Endothelial cell (in vitro differentiated cells): ENCODE measurements at places on chromosomes 2 and 18.
A peak's percentile ranks its signal among the peaks of the same experiment; 100 is the strongest.

DNA sequence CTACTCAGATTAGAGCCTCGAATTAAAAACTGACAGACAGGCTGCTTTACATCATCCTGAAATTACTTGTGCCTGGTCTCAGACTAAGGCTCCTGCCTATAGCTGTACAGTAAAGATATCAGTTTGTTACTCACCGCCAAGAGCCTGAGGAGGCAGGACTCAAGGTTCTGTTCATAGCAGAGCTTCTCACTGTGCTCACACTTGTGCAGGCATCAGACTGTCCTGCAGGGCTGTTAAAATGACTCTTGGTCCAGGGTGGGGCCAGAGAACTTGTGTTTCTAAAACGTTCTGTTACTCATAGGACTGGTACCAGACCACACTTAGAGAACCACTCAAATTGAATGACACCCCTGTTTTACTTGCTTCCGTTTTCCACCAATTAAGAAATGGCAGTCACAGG lies 310.0 kb downstream of the DPP10 start:
- no peak for DNase-seq
- peaks cover 3% of the 10 kb centered on the region for H3K27me3 ChIP-seq
- no peak overlapping the region for H3K27ac ChIP-seq
- H3K4me1 ChIP-seq: no peaks in the 10 kb centered on the region
- H3K36me3 ChIP-seq: no peaks in the 10 kb centered on the region

DNA sequence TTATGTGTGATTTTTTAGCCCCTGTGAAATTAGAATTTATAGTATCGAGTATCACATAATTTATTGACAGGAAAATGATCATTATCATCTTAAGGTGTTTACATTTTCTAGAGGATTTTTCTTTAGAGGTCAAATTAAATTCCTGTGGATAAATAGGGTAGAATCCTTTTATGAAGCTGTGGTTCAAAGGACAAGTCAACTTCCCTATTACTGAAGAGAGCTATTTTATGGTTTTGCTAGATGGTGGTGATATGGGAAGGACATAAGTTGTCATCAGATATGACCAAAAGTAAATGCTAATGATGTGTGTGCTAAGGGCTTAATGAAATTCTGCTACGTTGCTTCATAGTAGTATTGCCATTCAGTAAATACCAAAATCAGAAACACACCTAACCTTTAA lies 80.1 kb downstream of the EML4 start:
- H3K27me3 ChIP-seq: no peaks in the 10 kb centered on the region
- H3K4me3 ChIP-seq: no peak overlapping the region
- no peak overlapping the region for H3K27ac ChIP-seq

DNA sequence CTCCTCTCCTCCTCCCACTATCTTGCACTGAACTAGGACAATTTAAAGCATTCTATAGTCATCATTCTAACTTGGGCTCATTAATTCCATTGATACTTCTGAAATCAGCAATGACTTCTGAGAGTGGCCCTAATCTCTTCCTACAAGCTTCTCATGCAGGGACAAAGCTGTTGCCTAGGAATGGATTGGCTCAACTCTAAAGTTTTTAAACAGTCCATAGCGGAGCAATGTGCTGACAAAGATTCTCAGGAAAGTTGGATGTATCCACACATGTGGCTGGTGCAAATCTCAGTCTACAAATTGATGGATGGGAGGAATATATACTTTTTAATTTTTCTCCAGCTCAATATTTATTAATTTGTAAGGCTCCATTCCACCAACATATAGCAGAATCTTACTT lies 388.9 kb downstream of the SETBP1 start:
- H3K36me3 ChIP-seq: peaks cover 20% of the 10 kb centered on the region
- peaks cover 3% of the 10 kb centered on the region for H3K27me3 ChIP-seq
- no peak for DNase-seq
- H3K27ac ChIP-seq: no peak overlapping the region
- peaks cover 5% of the 10 kb centered on the region for H3K4me1 ChIP-seq

- H3K4me1 ChIP-seq: peaks cover 43% of the 10 kb centered on the region
- peaks cover 2% of the 10 kb centered on the region for H3K27me3 ChIP-seq
- no peaks in the 10 kb centered on the region for H3K36me3 ChIP-seq
- no peak overlapping the region for H3K4me3 ChIP-seq
Measured at GRCh38 chr2:39468579-39469451, 31.7 kb upstream of the MAP4K3 start.

DNA sequence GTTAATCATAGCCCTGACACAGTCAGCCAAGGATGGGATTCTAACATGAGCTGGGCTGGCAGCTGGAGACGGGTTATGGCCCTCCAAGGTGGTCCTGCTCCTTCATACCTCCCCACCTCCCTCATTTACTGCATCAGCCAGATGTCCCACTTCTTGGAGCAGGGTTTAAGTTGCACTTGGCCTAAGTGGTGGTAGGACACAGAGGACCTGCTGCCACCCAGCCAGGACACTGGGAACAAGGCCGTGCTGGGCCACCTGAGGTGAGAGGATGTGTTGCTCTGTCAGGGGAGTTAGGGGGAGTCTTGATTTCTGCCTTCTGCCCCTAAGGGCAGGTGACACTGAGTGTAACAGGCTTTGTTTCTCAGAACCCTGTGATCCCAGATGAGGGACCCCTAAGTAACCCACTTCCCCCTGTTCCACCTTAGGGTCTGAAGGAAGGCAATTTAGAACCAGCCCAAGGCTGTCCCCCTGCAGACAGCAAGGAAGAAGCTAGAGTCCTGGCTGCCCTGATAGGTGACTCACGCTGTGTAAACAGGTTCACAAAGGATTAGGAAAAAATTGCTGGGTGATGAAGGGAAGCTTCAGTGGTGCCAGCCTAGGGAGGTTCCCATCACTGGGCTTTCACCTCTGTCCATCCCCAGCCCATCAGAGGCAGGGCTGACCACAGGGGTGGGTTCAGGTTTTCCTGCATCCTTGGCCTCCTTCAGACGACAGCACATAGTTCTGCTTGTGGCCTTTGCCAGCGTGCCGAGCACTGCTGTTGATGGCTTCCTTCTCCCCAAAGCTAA lies 114.3 kb upstream of the MCFD2 start:
- no peak overlapping the region for H3K27ac ChIP-seq
- peaks cover 11% of the 10 kb centered on the region for H3K36me3 ChIP-seq
- no peak overlapping the region for H3K4me3 ChIP-seq
- H3K4me1 ChIP-seq: peaks cover 19% of the 10 kb centered on the region
- no peak for DNase-seq

- no peak overlapping the region for H3K27ac ChIP-seq
- H3K27me3 ChIP-seq: no peaks in the 10 kb centered on the region
- H3K4me3 ChIP-seq: no peak overlapping the region
- H3K4me1 ChIP-seq: peaks cover 2% of the 10 kb centered on the region
- no peaks in the 10 kb centered on the region for H3K36me3 ChIP-seq
- no peak for DNase-seq
Measured at GRCh38 chr18:39561126-39561525, 1995.5 kb upstream of the CELF4 start.

GRCh38 chr2:224417947-224418346 lies 16.0 kb upstream of the FAM124B start:
- no peak overlapping the region for H3K4me3 ChIP-seq
- H3K36me3 ChIP-seq: peaks cover 5% of the 10 kb centered on the region
- H3K27me3 ChIP-seq: peaks cover 3% of the 10 kb centered on the region
- peak overlapping the region; percentile 97 for H3K27ac ChIP-seq
- no peak for DNase-seq

- peak overlapping the region; percentile 89 for H3K27ac ChIP-seq
- H3K4me1 ChIP-seq: peaks cover 13% of the 10 kb centered on the region
- peak overlapping the region; percentile 62 for H3K4me3 ChIP-seq
- H3K27me3 ChIP-seq: peaks cover 5% of the 10 kb centered on the region
- peak; percentile 92 for DNase-seq
- H3K36me3 ChIP-seq: peaks cover 21% of the 10 kb centered on the region
Measured at GRCh38 chr2:16608661-16609643, 56.7 kb downstream of the CYRIA start.

- H3K4me1 ChIP-seq: no peaks in the 10 kb centered on the region
- H3K27ac ChIP-seq: no peak overlapping the region
- no peak overlapping the region for H3K4me3 ChIP-seq
- H3K27me3 ChIP-seq: no peaks in the 10 kb centered on the region
Measured at GRCh38 chr2:196295005-196295404, 123.6 kb upstream of the STK17B start.

GRCh38 chr2:126657148-126657635 lies 1.2 kb downstream of the GYPC start:
- peak overlapping the region; percentile 81 for H3K27ac ChIP-seq
- peaks cover 15% of the 10 kb centered on the region for H3K27me3 ChIP-seq
- H3K36me3 ChIP-seq: peaks cover 14% of the 10 kb centered on the region
- DNase-seq: no peak
- H3K4me3 ChIP-seq: peak overlapping the region; percentile 99
- peaks cover 40% of the 10 kb centered on the region for H3K4me1 ChIP-seq

DNA sequence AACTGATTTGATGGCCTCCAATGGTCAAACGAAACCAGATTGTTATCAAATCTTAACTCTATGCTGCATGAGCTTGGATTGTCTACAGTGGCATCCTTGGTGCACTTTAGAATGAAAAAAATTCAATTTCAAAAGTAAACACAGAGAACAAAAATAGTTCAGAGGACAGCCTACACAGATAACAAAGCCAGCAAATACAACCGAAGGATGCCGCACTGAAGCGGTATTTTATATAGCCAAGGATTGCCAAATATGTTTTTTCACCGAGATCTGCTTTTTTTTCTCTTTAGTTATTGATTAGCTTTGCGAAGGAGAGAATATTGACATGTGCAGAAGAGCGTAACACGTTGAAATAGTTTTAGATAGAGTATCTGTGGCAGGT lies 72.0 kb downstream of the SLC4A3 start:
- no peaks in the 10 kb centered on the region for H3K36me3 ChIP-seq
- no peak overlapping the region for H3K4me3 ChIP-seq

- H3K27me3 ChIP-seq: no peaks in the 10 kb centered on the region
- no peak for DNase-seq
- no peak overlapping the region for H3K4me3 ChIP-seq
- H3K27ac ChIP-seq: no peak overlapping the region
Measured at GRCh38 chr2:181553244-181553643, 96.1 kb downstream of the ITGA4 start.

DNA sequence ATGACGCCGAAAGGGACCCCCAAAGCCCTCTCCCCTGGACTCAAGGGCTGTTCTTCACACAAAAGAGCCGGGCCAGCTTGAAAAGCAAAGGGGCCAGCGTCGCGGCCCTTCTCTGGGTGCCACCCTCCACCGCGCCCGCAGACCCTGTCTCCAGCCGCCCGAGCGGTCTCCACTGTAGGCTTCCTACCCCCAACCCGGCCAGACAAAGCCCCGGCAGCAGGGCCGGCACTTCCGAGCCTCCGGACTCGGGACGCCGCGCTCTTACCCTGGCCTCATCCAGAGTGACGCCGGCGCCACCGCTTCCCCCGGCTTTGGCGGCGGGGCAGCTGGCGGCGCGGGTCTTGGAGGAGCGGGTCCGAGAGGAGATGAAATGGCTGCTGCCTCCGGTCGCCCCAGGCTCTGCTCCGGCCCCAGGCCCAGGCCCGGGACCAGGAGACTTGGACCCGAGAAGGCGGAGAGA lies 603 bp downstream of the ATAD2B start:
- peaks cover 10% of the 10 kb centered on the region for H3K27me3 ChIP-seq
- H3K36me3 ChIP-seq: no peaks in the 10 kb centered on the region
- H3K27ac ChIP-seq: peak overlapping the region; percentile 98
- DNase-seq: peak; percentile 66

- H3K27me3 ChIP-seq: peaks cover 1% of the 10 kb centered on the region
- no peak overlapping the region for H3K4me3 ChIP-seq
- peak overlapping the region; percentile 49 for H3K27ac ChIP-seq
- peaks cover 8% of the 10 kb centered on the region for H3K36me3 ChIP-seq
Measured at GRCh38 chr2:237073552-237073951, 12.1 kb upstream of the COPS8 start.

DNA sequence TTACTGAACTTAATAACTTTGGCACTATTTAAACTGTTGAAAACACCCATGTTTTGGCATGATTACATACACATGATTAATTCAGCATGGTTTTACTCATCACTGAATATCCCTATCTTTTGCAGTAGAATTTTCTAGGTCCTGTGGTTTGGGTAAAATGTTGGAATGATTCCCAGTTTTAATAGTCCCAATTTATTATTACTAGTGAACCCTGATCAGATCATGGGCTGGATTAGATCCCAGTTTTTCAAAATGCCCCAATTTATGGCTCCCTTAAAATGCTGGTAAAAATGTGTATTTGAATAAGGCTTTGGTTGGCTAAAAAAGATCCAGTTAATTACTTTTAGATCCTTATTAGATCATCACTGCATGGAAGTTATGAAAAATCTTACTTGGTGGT lies 273.6 kb upstream of the NRP2 start:
- H3K27ac ChIP-seq: no peak overlapping the region
- no peak for DNase-seq
- no peaks in the 10 kb centered on the region for H3K4me1 ChIP-seq
- H3K27me3 ChIP-seq: no peaks in the 10 kb centered on the region

- no peaks in the 10 kb centered on the region for H3K4me1 ChIP-seq
- no peaks in the 10 kb centered on the region for H3K36me3 ChIP-seq
- H3K4me3 ChIP-seq: no peak overlapping the region
- DNase-seq: no peak
Measured at GRCh38 chr2:136479696-136480095, 285.6 kb upstream of the THSD7B start.

GRCh38 chr2:138744713-138745112 lies 35.5 kb downstream of the NXPH2 start:
- H3K36me3 ChIP-seq: no peaks in the 10 kb centered on the region
- H3K4me1 ChIP-seq: no peaks in the 10 kb centered on the region
- H3K27me3 ChIP-seq: peaks cover 7% of the 10 kb centered on the region
- no peak for DNase-seq
- H3K4me3 ChIP-seq: no peak overlapping the region

- no peak overlapping the region for H3K27ac ChIP-seq
- H3K4me3 ChIP-seq: no peak overlapping the region
- no peaks in the 10 kb centered on the region for H3K4me1 ChIP-seq
- DNase-seq: no peak
Measured at GRCh38 chr18:1657876-1658275, 753.2 kb downstream of the ADCYAP1 start.

DNA sequence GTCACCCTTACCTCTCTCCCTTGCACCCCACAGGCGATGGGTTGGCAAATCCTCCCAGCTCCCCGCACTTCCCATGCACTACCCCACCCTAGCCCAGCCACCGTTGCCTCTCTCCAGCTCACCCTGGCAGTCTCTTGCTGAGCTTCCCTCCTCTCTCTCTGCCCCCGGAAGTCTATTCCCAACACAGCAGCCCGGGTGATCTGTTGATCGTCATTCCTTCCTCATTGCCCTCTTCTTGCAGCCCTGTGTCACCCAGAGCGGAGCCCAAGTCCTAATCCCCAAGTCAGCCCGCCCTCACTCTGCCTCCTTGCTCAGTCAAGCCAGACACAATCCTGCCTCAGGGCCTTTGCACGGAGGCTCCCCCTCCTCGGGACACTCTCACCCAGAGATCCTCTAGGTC lies 55.2 kb downstream of the CIB4 start:
- H3K36me3 ChIP-seq: no peaks in the 10 kb centered on the region
- H3K27me3 ChIP-seq: peaks cover 8% of the 10 kb centered on the region
- DNase-seq: no peak
- no peak overlapping the region for H3K4me3 ChIP-seq
